CD4-positive, alpha-beta T cell treated with Interleukin-15 for 1 hour (primary cell): ENCODE measurements at places on chromosomes 6 and 20.

DNA sequence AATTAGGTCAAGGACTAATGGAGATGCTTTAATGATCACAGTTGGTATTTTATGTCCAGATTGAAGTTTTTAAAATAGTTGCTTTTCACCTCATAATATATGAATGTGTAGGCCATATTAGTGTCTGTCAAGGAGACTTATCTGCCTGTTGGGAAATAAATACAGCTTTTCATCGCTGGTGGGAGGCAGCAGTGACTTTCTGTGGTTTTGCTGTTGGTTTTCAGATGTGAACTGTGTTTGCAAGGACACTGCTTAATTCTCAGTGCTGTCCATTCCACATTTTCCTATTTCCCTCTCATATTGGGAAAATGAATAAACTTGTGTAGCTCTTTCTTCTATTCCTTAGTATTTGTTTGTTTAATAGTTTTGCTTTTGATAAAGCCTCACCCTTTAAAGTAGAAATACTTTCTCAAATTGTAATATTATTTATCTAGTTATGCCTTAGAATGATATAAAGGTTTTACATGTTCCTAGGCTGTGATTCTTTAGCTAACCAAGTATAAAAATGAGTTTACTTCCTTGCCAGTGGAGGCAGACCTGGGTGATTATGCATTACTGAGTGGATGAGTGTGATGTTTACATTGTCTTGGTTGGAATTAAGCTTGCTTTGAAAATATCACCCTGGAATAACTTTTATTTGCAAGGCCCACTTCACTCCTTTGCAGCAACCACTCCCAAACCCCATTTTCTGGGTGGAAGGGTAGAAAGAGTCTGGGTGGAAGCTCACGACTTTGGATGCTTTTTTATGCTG lies 3.3 kb downstream of the PLCB4 start:
- no peak for DNase-seq

DNA sequence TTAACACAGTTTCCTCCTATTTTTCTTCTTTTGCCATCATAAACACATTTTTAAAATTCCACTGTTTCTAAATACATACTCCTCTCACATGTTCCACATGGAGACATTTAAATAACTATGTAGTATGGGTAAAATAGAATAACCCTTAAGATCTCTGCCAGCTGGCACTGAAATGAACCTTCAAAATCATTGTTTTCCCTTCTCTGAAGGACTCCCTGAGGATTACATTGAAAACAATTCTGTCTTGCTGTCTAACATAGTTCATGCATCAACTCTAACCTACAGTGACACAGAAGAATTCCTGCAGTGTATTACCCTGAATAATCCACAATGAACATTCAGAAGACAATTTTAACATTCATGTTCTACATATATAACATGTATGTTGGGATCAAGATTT lies 1361.8 kb upstream of the CITED2 start:
- DNase-seq: no peak

GRCh38 chr6:18263418-18264218 lies 712 bp downstream of the DEK start:
- no peak for DNase-seq

- no peak for DNase-seq
Measured at GRCh38 chr20:51910321-51911050, 108.2 kb upstream of the SALL4 start.

DNA sequence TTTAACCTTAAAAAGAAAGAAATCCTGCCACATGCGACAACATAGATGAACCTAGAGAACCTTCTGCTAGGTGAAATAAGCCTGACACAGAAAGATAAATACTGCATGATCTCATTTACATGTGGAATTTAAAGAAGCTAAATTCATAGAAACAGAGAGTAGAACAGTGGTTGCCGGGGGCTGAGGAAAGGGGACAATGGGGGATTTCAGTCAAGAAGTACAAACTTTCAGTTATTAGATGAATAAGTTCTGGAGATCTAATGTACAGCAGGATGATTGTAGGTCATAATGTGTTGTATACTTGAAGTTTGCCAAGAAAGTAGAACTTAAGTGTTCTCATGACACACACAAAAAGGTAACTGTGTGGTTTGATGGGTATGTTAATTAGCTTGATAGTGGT lies 204.3 kb upstream of the PRSS16 start:
- DNase-seq: no peak

- no peak for DNase-seq
Measured at GRCh38 chr6:45027126-45027525, 301.0 kb upstream of the RUNX2 start.

GRCh38 chr6:139611327-139612134 lies 237.1 kb upstream of the CITED2 start:
- no peak for DNase-seq

DNA sequence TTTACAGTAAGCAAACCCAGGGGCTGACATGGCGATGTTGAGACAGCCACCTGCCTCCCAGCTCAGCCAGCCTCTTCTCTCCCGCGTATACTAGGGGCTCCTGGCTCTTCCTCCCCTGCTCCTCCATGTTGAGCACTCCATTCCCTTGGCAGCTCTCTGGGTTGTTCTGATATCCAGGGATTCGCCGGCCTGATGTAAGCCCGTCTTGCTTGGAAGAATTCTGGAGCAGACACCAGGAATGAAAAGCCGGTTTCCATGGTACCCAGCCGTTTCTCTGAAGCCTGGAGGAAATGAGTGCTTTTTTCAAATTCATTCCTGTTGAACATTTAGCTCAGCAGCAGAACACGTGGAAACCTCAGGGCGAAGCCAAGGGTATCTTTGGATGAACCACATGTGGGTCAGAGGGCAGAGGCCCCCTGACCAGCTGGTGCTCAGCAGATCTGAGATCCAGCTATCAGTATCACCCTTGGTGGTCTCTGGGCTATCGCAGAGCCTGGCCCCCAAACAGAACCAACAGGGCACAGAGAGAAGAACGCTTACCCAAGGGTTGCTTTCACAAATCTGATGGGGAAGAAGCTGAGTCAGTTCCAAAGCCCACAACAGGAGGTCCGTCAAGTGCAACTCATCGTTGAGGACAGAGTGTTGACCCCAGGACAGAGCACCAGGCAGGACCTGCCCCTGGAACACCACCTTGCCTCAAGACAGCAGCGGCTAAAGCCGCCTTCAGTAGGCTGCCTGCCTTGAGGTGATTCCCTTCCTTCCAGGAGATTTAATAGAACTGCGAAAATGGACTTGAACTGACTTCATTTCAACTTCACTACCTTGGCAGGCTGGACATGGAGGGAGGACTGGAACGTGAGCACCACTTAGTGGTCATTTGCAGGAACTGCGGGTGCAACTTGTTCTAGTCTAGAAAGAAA lies 96.1 kb upstream of the RIN2 start:
- peak; percentile 46 for DNase-seq

DNA sequence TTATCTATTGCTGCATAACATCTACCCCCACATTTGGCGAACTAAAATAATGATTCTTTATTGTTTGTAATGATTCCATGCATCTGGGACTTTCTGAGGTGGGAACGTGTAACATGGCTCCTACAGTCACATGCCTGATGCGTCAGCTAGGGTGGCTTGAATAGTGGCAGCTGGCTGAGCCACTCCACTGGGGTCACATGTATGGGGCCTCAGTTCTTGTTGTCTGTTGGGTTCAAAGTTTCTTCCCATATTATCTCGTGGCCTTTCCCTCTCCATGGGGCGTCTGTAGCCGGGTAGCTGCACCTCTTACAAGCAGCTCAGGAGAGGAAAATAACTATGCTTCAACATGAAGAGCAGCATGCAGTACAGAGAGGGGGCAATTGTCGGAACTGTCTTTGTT lies 69.9 kb downstream of the CRYBG1 start:
- DNase-seq: no peak

GRCh38 chr6:46136831-46137230 lies 7.0 kb downstream of the ENPP4 start:
- no peak for DNase-seq

GRCh38 chr6:155599561-155599960 lies 143.9 kb upstream of the NOX3 start:
- DNase-seq: no peak

GRCh38 chr6:113120582-113121285 lies 736.4 kb upstream of the MARCKS start:
- DNase-seq: no peak

DNA sequence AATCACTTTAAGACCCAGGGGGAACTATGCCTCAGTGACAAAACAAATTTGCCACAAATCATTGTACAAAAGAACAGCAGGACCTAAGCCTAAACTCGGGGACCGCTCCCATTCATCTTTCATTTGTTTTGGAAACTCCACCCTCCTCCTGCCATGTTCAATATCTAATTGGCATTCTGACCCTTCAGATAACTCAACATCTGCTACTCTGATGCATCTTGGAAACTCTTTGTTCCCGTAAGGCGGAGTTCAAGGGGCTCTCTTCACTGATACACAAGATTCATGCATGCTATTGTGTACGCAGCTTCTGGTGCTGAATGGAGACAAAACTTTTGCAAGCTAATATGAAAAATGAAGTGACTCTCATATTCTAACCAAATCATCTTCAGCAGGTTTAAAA lies 187.6 kb downstream of the ZFP64 start:
- no peak for DNase-seq

DNA sequence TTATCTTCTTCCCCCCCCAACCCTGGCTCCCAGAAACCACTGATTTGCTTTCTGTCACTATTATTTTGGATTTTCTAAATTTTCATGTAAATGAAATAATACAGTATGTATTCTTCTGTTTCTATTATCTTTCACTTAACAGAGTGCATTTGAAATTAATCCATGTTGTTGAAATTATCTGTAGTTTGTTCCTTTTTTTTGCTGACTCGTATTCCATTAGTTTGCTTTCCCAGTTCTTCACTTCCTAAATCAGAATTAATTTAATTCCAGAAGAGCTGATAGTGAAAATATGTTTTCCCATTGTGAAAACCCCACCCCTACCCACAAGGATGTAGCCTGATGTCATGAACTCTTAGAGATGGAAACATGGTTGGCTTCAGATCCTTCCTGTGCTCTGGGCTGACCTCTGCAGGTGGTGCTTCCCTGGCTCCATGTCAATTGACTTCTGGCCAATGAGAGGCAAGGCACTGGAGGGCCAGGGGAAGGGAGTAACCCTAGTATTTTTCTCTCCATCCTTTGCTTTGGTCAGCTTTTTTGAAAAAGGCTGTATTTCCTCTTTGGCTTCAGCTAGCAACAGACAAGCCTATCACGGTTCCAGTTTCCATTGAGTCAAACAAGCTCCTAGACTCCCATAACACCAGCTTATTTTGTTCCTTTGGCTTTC lies 244.4 kb upstream of the HSF2 start:
- no peak for DNase-seq

- DNase-seq: no peak
Measured at GRCh38 chr6:13841936-13842335, 27.6 kb upstream of the MCUR1 start.

GRCh38 chr20:50575865-50576720 lies 65.9 kb downstream of the PTPN1 start:
- peak; percentile 66 for DNase-seq

DNA sequence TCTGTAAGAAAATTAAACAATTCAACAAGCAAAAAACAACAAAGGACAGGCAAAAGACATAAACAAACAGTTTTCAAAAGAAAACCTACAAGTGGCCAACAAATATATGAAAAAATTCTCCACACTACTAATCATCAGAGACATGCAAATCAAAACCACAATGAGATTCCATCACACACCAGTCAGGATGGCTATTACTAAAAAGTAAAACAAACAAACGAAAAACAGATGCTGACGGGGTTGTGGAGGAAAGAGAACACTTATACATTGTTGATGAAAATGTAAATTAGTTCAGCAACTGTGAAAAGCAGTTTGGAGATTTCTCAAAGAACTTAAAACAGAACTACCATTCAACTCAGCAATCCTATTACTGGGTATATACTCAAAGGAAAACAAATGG lies 537.6 kb downstream of the HDGFL1 start:
- DNase-seq: no peak

- no peak for DNase-seq
Measured at GRCh38 chr20:10263385-10264165, 44.9 kb downstream of the SNAP25 start.

DNA sequence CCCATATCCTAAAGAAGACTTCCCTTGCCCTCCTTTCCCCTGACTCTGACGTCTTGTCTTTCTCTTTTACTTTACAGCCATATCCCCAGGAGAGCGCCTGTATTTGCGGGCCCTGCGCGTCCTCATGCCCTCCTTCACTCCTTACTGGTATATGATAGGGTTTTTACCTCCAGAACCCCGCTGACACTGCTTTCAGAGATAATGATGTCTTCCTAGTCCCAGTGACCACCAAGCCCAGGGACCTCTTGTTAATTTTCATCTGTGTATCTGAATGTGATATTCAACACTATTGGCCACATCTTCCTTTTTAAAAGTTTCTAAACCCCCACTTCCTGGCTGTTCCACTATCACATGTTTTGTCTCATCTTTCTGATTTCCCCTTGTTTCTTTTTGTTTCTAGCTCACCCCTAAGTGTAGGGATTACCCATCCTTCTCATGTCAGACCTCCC lies 102.0 kb downstream of the HIVEP1 start:
- DNase-seq: no peak

DNA sequence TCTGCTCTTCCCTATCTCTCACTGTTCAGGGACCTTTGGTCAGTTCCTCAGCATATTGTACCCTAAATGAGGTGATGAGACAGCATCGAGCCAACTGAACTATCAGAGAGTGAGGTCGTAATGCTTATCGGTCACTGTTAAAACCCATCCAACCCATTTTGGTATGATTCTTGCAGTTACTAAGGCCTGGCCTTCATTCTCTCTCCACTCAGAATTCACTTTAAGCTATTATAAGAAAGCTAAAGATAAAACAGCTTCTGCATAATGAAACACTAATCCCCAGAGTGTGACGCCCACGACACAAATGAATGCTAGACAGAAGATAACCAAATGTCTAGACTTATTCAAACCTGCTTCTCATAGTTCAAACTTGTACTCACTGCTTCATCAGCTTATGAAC lies 175.8 kb downstream of the GMPR start:
- DNase-seq: no peak

DNA sequence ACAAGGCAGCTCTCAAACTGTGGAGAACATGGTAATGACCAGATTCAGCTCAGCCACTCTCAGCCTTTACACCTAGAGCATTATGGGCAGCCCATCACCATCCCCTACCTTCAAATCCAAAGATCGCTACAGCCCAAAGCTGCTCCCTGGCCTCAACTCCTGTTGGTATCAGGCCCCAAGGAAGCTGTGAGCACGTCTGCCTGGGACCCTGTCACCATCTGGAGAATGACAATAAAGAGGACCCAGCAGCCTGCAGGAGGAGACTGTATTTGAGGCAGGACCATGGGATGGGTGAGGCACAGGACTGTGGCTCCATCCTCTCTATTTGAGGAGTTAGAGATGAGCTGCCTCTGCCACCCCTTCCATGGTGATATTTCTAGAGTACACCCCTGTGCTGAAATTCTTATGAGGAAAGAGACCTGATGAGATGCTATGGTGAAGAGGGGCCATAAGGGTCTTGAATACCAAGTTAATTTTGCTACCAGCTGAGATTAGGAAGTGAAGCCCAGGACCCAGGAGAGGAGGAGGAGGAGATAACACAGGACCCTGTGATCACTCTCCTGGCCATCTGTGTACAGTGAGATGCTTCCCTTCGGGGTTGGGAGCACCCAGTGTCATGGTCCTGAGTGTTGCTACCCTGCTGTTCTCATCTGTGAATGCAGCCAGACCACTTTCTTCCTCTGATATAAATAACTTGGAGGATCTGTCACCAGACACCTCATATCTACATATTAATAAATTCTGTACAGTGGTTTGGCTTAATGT lies 19.6 kb upstream of the MICB start:
- no peak for DNase-seq
